ENCODE measurements at places on chromosomes 2 and 18.

GRCh38 chr2:75326645-75327044, 127.3 kb upstream of the TACR1 start:
- no peaks in the 10 kb centered on the region for H3K27me3 ChIP-seq
- DNase-seq: no peak
- H3K36me3 ChIP-seq: no peaks in the 10 kb centered on the region
- H3K4me1 ChIP-seq: no peaks in the 10 kb centered on the region
- no peak overlapping the region for H3K27ac ChIP-seq
- no peak overlapping the region for H3K4me3 ChIP-seq

DNA sequence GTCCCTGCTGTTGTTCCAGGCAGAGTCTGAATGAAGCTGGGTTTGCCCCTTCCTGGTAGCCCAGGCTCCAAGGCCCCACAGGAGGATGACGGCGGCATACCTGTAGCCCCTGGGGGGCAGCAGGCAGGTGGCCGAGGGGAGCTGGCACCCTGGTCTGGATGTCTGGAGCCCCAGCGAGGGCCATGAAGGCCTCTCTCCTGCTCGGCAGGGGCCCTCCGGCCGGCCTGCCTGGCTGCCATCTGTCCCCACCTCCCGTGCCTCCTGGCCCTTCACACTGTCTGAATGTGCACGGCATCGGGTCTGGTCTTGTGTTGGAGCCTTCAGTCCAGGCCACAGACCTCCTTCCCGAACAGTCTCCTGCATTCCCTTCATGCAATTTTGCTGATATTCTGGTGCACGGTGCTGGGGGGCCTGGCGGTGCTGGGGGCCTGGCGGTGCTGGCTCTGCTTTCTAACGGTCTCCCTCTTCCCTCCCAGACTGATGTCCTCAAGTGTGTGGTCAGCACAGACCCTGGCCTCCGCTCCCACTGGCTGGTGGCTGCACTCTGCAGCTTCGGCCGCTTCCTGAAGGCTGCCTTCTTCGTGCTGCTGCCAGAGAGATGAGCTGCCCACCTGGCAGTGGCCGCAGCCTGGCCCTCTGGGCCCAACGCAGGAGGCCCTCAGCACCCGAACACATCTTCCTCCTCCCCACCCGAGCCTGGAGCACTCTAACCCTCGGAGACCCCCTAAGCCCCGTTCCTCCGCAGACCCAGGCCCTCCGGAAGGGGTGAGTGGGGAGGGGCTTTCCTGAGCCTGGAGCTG, 13.5 kb downstream of the BOK start:
- DNase-seq: no peak
- no peak overlapping the region for H3K27ac ChIP-seq
- H3K4me3 ChIP-seq: no peak overlapping the region
- no peaks in the 10 kb centered on the region for H3K27me3 ChIP-seq

- H3K27me3 ChIP-seq: no peaks in the 10 kb centered on the region
- no peaks in the 10 kb centered on the region for H3K36me3 ChIP-seq
Measured at GRCh38 chr18:52700116-52700515, 360.1 kb downstream of the DCC start.

- no peak for DNase-seq
- H3K4me1 ChIP-seq: peaks cover 17% of the 10 kb centered on the region
- no peak overlapping the region for H3K27ac ChIP-seq
- H3K4me3 ChIP-seq: no peak overlapping the region
Measured at GRCh38 chr2:120556911-120557310, 178.8 kb upstream of the GLI2 start.

GRCh38 chr2:85909005-85909404, 20.2 kb upstream of the ST3GAL5 start:
- H3K4me1 ChIP-seq: no peaks in the 10 kb centered on the region
- H3K36me3 ChIP-seq: no peaks in the 10 kb centered on the region
- no peak overlapping the region for H3K4me3 ChIP-seq
- no peak overlapping the region for H3K27ac ChIP-seq
- no peak for DNase-seq
- no peaks in the 10 kb centered on the region for H3K27me3 ChIP-seq

GRCh38 chr2:232432598-232433184, 23.3 kb upstream of the ALPI start:
- H3K4me1 ChIP-seq: no peaks in the 10 kb centered on the region
- no peak overlapping the region for H3K27ac ChIP-seq
- H3K36me3 ChIP-seq: no peaks in the 10 kb centered on the region
- H3K4me3 ChIP-seq: no peak overlapping the region
- no peaks in the 10 kb centered on the region for H3K27me3 ChIP-seq

GRCh38 chr2:240462073-240462706, 26.7 kb downstream of the GPC1 start:
- no peaks in the 10 kb centered on the region for H3K27me3 ChIP-seq
- DNase-seq: no peak
- peaks cover 17% of the 10 kb centered on the region for H3K36me3 ChIP-seq
- H3K4me1 ChIP-seq: no peaks in the 10 kb centered on the region

GRCh38 chr2:142290931-142291330, 160.1 kb upstream of the LRP1B start:
- no peaks in the 10 kb centered on the region for H3K36me3 ChIP-seq
- DNase-seq: no peak
- no peaks in the 10 kb centered on the region for H3K4me1 ChIP-seq
- no peaks in the 10 kb centered on the region for H3K27me3 ChIP-seq
- H3K27ac ChIP-seq: no peak overlapping the region

GRCh38 chr2:111675419-111676194, 208.4 kb downstream of the ANAPC1 start:
- no peak for DNase-seq
- no peaks in the 10 kb centered on the region for H3K4me1 ChIP-seq
- no peak overlapping the region for H3K4me3 ChIP-seq
- H3K36me3 ChIP-seq: no peaks in the 10 kb centered on the region
- H3K27ac ChIP-seq: peak overlapping the region; percentile 35

GRCh38 chr2:124320051-124320688, 295.1 kb downstream of the CNTNAP5 start:
- no peaks in the 10 kb centered on the region for H3K27me3 ChIP-seq
- no peak for DNase-seq
- H3K36me3 ChIP-seq: no peaks in the 10 kb centered on the region
- H3K4me1 ChIP-seq: no peaks in the 10 kb centered on the region

- H3K36me3 ChIP-seq: no peaks in the 10 kb centered on the region
- no peak for DNase-seq
- no peak overlapping the region for H3K27ac ChIP-seq
- H3K27me3 ChIP-seq: no peaks in the 10 kb centered on the region
- no peak overlapping the region for H3K4me3 ChIP-seq
Measured at GRCh38 chr2:74792282-74792681, 41.6 kb upstream of the HK2 start.

GRCh38 chr2:33617401-33617800, 18.3 kb upstream of the FAM98A start:
- DNase-seq: no peak
- no peaks in the 10 kb centered on the region for H3K36me3 ChIP-seq
- no peak overlapping the region for H3K4me3 ChIP-seq
- H3K27ac ChIP-seq: no peak overlapping the region
- H3K4me1 ChIP-seq: no peaks in the 10 kb centered on the region
- H3K27me3 ChIP-seq: no peaks in the 10 kb centered on the region

DNA sequence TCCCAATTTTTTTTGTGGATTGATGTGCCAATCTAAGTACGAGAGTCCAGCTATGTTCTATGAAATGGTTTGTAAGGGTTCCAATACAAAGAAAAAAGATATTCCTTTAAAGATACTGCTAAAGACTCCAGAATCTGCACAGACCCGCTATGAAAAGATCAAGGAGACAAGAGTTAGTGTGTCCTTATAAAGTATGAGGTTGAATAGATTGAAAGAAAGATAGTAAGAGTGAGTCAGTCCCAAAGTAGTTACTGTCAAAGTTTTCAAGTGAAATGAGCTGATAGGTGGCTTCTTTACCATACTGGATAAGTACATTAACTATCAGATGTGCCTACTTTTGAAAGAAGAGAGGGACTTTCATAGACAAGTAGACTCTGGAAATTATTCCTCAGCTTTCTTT, 17.9 kb upstream of the EHBP1 start:
- no peak overlapping the region for H3K4me3 ChIP-seq
- no peaks in the 10 kb centered on the region for H3K4me1 ChIP-seq
- DNase-seq: no peak

DNA sequence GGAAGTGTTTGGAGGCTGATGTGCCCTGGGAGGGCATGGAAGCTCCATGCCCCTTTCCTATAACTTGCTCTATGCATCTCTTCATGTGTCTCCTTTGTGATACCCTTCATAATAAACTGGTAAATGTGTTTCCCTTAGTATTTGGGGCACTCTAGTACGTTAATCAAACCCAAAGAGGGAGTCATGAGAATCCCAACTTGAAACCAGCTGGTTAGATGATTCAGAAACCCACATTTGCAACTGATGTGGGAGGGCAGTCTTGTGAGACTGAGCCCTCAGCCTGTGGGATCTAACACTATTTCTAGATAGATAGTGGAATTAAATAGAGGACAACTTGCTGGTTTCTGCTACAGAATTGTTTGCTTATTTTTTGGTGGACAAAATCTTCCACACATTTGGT, 20.3 kb downstream of the ANKRD30B start:
- DNase-seq: no peak
- no peak overlapping the region for H3K4me3 ChIP-seq
- no peaks in the 10 kb centered on the region for H3K36me3 ChIP-seq
- H3K4me1 ChIP-seq: no peaks in the 10 kb centered on the region
- no peak overlapping the region for H3K27ac ChIP-seq

Measured in right atrium auricular region (tissue), 2 donors.